ENCODE measurements at places on chromosomes 1 and 21.

GRCh38 chr1:47555306-47555705, 117.5 kb downstream of the FOXD2 start:
- no peak for DNase-seq

DNA sequence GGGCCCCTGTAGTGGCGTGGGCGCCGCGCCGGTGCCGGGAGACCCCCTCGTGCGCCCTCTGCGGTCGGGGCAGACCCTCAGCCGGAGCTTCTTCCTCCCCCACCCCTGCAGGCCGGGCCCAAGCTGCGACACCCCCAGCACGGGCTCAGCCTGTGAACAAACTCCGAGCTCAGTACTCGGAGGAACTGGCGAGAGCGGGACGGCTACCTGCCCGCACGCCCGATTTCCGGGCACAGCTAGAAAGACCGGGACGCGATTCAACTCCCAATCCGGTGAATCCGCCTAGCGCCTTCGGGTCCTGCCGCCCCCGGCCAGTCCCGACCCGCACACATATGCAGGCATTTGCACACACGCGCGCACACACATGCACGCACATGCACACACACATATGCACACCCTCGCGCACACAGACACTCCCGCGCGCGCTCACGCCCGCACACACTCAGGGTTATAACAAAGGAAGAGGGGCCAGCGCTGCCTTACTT, 580 bp upstream of the BLACAT1 start:
- DNase-seq = no peak

GRCh38 chr1:209929751-209930150, 8.3 kb upstream of the SYT14 start:
- DNase-seq = no peak

- no peak for DNase-seq
Observed at GRCh38 chr1:7478809-7479499, 292.1 kb upstream of the VAMP3 start.

- no peak for DNase-seq
Observed at GRCh38 chr1:222054416-222054815, 312.5 kb upstream of the DUSP10 start.

DNA sequence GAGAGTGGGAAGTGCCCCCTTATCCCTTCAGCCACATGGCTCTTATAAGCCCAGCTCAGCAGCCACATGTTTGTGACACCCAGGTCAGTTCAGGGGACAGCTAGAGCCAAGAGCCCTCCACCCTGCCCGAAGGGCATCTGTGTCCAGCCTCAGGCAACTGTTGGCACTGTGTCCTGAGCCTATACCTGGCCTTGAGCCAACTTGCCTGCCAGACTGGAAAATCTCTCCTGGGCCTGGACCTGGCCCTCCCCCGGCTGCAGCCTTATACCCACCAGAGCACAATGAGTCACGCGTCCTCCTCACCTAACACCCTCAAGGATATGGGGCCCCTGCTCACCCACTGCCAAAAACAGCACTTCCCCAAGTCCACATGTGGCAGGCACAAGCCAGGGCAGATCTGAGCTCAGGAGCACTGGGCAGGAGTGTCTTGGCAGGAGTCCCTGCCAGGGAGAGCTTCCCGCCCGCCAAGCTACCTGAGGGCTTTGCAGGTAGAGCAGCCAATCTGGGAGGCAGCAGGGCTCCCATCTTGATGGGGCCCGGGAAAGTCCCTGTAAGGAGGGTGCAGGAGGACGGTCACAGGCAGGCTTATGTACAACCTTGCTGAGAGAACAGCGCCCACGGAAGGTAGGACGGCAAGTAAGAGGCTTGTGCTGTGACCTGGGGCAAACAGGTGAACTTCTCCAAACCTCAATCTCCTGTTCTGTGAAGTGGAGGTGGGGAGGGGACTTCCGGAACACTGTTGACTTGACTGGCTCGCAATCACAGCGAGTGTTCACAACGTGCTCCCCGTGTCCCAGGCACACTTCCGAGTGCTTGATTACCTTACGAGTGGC, 19.8 kb upstream of the HSPG2 start:
- DNase-seq = peak; percentile 77

- no peak for DNase-seq
Observed at GRCh38 chr1:41661428-41662060, 177.1 kb upstream of the EDN2 start.

DNA sequence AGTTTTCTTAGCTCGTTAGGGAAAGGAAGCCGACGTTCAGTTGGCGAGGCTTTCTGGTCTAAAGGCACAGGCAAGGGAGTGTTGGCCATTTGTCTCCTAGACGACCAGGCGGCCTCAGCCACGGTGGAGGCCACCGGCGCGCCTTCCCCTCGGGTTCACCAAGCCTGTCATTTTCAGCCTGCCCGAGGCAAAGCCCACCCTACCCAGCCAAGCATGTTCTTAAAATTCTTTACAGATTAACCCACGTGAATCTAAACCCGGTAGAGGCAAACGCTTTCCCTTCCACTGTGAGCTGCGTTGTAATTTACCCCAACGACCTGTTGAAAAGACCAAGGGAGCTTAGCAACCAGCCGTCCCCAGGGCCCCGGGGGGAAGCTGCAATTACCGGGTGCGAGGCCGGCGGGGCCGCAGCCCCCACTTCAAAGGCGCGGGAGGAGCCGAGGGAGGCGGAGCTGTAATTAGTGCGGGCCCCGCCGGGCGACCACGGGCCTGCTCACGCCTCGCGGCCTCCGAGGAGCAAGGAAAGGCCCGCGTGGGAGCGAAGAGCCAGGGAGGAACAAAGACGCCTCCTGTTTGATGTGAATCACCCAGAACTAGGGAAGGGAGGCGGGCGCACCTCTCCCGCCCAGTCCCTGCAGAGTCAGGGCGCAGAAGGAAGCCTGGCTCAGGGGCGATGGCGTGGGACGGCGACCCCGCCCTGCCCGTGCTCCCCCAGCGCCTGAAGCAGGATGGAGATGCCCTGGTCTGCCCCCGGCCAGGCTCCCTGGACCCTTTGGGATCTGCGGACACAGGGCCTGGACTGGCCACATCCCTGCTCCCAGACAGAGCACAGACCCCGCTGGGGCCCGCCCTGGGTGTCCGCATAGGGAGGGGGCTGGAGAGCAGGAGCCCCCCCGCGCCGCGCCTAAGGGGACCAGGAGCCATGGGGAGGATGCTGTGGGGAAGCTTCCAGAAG, 12.1 kb upstream of the TSPEAR start:
- DNase-seq = peak; percentile 19

Data from naive thymus-derived CD4-positive, alpha-beta T cell (primary cell).